ENCODE measurements at places on chromosomes 2 and 18. TPM values are rescaled to one million over a fixed set of nuclear protein-coding genes. Genes with fewer than 3 reads are reported as not detected.

GRCh38 chr2:54303631-54304030 lies 47.6 kb upstream of the TSPYL6 start:
- H3K4me3 ChIP-seq: no peak overlapping the region
- H3K27ac ChIP-seq: no peak overlapping the region
- H3K4me1 ChIP-seq: no peaks in the 10 kb centered on the region
- no peak for DNase-seq
- H3K27me3 ChIP-seq: no peaks in the 10 kb centered on the region

DNA sequence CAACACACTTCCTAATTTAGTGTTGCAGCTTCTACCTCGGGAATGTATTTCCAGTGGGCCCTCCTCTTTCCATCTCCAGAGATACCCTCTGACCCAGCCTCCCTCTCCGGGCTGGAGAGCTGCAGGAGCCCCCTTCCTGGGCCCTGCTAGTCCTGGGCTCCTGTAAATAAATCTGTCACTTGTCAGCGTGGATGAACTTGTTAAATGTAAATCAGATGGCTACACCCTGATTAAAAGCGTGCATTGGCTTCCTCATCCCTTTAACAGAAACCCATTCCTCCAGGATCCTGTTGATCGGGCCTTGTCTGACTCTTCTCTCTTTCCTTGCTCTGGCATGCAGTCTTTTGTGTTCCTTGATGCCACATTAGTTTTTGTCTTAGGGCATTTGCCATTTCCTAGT lies 2.4 kb downstream of the ZNF236 start:
- no peak overlapping the region for H3K4me3 ChIP-seq
- peaks cover 5% of the 10 kb centered on the region for H3K4me1 ChIP-seq
- no peaks in the 10 kb centered on the region for H3K27me3 ChIP-seq
- H3K36me3 ChIP-seq: no peaks in the 10 kb centered on the region
- no peak overlapping the region for H3K27ac ChIP-seq

DNA sequence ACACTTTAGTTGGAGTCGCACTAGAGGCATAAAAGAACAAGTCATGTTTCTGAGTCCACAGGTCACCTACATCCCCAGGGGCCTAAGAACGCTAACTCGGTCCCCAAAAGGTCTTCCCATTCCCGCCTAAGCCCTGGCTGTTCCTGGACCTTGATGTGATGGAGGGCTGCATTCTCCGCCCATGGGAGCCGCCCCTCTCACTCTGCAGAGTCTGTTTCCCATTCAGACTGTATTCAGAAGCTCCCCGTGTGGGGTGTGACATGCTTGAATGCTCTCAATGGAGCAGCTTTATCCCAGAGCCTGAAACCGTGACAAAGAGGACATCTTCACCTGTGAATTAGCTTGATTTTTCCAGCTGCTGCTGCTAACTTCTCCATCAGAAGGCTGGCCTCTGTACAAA lies 319.0 kb upstream of the KLHL29 start:
- H3K27me3 ChIP-seq: no peaks in the 10 kb centered on the region
- no peak overlapping the region for H3K4me3 ChIP-seq
- no peaks in the 10 kb centered on the region for H3K4me1 ChIP-seq
- DNase-seq: no peak
- no peak overlapping the region for H3K27ac ChIP-seq

- DNase-seq: peak; percentile 5
- H3K27me3 ChIP-seq: no peaks in the 10 kb centered on the region
- no peaks in the 10 kb centered on the region for H3K4me1 ChIP-seq
- H3K36me3 ChIP-seq: no peaks in the 10 kb centered on the region
- no peak overlapping the region for H3K4me3 ChIP-seq
Observed at GRCh38 chr2:128666596-128666995, 347.9 kb upstream of the HS6ST1 start.

DNA sequence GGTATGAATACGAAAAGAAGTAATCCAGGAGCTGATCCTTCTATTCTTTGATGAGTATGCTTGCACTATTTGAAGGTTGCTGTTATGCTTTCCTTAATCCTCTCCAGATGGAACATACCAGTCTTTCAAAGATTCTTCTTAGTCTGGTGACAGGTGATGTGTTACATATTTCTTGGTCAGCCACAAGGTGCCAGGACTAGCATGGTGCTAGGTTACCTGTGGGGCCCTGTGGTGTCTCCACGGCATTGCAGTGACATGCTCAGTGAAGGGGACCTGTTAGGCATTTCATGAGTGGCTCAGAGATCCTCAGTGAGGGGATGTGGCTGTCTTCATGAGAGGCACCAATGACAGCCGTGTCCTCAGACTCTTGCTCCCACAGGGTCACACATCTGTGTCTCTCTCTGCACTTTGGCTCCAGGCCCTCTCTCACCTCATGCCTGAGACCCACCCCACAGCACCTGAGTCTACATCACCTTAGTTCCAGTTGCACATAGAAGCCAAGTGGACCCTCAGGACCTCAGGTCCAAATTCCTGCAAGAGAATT lies 13.1 kb upstream of the RAB31 start:
- no peaks in the 10 kb centered on the region for H3K27me3 ChIP-seq
- H3K27ac ChIP-seq: no peak overlapping the region
- DNase-seq: no peak

GRCh38 chr2:120235681-120236080 lies 12.5 kb upstream of the TMEM185B start:
- H3K27ac ChIP-seq: no peak overlapping the region
- H3K4me1 ChIP-seq: no peaks in the 10 kb centered on the region
- H3K4me3 ChIP-seq: no peak overlapping the region
- no peaks in the 10 kb centered on the region for H3K36me3 ChIP-seq

DNA sequence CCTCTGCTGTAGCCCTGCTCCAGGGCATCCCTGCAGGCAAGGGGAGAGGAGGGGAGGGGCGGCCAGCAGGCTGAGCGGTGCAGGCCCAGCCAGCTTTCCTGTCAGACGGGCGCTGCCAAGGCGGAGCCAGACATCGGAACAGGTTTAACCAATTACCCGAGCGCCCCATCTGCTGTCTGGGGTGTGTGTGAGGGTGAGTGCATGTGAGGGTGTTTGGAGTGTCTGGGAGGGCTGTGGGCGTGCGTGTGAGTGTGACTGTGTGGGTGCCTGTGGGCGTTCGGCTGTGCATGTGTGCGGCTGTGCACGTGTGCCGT lies 20.0 kb downstream of the EMX1 start:
- H3K4me3 ChIP-seq: no peak overlapping the region
- peaks cover 27% of the 10 kb centered on the region for H3K4me1 ChIP-seq
- DNase-seq: no peak
- no peak overlapping the region for H3K27ac ChIP-seq

DNA sequence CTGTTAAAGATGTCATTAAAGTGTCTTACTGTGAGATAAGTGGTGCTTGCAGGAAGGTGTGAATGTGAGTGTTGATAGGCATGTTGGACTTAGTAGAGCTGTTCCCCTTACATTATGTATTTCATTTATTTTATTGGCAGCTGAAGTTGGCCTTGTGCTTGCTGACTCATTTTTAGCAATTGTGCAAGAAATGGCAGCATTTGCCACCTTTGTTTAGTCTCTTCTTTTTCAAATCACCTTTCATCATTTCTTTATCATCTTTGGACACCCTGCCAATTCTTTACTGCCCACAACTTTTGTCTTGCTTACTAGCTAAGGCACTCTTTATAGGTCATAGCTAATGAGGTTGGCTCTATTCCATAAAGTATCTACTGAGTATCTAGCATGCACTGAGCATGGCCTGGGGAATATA lies 130.3 kb upstream of the LYPD6 start:
- H3K36me3 ChIP-seq: no peaks in the 10 kb centered on the region
- no peak for DNase-seq
- no peaks in the 10 kb centered on the region for H3K4me1 ChIP-seq
- H3K4me3 ChIP-seq: no peak overlapping the region
- H3K27me3 ChIP-seq: no peaks in the 10 kb centered on the region

DNA sequence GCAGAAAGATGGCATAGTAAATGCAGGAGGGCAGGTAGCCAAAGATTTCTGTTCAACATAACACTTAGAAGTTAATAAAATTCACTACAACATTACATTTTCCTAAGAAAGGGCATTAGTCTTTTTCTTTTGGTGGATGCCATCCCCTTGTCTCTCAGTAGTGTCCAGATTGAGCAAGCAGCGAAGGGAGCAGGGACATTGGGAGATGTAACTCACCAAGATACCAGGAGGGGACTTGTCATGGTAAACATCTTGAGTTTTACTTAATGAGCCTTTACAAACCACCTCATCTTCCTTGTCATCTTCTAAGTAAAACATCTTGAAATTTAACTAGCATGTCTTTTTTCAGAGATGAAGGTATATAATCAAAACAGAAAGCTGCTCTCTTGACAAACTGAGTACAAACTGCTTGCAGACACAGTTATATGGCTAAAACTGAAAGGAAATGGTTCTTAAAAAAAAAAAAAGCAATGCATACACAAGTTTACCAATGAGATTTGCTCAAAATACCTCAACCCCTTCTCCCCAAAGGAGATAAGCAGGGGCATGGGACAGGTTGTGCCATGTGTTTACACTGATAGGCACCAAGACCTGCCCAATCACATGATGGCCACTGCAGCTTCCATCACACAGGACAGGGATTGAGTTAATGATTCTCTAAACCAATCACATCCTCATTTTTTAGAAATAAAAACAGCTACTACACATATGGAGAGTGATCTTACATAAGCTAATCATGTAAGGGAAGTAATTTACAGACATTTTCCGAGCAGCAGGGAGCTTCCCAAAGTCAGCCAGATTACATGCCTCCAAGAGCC lies 30.3 kb downstream of the LPIN2 start:
- no peak for DNase-seq
- H3K36me3 ChIP-seq: no peaks in the 10 kb centered on the region
- no peaks in the 10 kb centered on the region for H3K27me3 ChIP-seq
- H3K4me3 ChIP-seq: peak overlapping the region; percentile 38
- peak overlapping the region; percentile 73 for H3K27ac ChIP-seq

DNA sequence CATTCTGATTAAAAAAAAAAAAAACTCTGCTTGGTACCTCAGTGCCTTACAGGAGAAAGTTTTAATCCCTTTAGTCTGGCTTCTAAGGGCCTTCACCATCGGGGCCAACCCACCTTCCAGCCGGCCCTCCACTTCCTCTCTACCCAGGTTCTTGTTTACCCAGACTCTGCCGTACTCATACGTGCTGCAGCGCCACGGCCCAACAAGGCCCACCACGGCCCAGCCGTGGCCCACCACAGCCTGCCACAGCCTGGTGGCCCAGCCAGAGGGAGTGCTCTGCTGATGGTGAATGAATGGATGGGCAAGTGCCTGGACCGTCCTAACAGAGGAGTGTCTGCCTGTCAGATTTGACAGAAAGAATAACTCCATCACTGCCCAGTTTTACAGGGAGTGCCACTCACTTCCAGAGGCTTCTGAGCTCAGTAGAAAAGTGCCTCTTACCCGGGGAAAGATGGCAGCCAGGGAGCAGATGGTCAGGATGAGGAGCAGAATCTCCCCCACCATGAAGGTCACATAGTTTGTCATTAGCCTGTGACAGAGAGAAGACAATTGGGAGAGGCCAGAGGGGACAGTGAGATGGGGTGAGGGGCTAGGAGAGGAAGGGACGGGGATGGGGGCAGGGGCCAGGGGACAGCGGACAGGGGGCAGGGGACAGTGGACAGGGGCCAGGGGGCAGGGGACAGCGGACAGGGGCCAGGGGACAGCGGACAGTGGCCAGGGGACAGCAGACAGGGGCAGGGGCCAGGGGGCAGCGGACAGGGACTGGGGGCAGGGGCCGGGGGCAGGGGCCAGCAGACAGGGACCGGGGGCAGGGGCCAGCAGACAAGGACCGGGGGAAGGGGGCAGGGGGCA lies 38.2 kb downstream of the CENPO start:
- H3K4me3 ChIP-seq: no peak overlapping the region
- DNase-seq: no peak
- no peaks in the 10 kb centered on the region for H3K36me3 ChIP-seq
- no peaks in the 10 kb centered on the region for H3K27me3 ChIP-seq

SPATA3 gene
- total RNA-seq: not detected

POU3F3 gene
- 118 TPM for total RNA-seq

TPGS2 gene
- total RNA-seq: 63.0 TPM
